ENCODE measurements at places on chromosomes 11 and 22.
A peak's percentile ranks its signal among the peaks of the same experiment; 100 is the strongest.

DNA sequence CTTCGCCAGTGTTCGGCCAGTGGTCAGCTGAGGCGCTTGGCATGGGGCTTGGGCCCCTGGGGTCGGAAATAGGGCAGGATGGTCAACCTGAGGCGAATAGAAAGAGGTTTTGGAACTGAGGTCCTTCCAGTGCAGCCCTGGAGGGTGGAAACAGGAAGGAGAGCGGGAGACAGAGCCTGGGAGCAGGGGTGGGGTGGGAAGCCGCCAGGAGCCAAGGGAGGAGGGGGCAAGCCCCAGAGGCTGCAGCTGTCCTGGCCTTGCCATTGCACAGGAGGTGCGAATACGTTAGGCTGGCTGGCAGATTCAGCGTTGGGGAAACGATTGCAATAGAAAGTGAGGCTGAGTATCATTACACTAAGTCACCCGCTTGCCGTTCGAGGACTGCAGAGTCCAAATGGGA, 13.9 kb upstream of the KCTD17 start:
- no peak for DNase-seq

- DNase-seq, result no peak
These were observed 772 bp downstream of the NAV2 start for GRCh38 chr11:19713196-19714021.

- peak; percentile 75 for DNase-seq
These were observed 4.5 kb upstream of the BCL9L start for GRCh38 chr11:118930094-118930712.

DNA sequence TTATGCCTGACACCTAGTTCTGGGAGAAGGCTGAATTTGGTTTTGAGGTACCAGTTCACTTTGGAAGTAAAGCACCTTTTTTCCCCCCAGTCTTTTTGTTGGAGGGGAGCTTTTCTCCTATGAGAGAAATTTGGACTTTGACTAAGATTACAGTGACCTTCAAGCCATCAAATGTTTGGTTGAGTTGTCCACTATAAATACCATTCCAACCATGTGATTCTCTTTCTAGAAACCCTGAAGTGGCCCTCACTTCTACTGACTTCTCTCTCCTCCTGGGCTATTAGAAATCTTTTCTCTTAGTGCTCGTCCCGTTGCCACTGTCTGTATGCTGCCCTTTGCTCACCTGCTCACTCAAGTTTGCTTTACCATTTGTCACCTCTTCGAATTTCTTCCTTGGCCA, 82.6 kb downstream of the TEAD1 start:
- DNase-seq, result no peak

DNA sequence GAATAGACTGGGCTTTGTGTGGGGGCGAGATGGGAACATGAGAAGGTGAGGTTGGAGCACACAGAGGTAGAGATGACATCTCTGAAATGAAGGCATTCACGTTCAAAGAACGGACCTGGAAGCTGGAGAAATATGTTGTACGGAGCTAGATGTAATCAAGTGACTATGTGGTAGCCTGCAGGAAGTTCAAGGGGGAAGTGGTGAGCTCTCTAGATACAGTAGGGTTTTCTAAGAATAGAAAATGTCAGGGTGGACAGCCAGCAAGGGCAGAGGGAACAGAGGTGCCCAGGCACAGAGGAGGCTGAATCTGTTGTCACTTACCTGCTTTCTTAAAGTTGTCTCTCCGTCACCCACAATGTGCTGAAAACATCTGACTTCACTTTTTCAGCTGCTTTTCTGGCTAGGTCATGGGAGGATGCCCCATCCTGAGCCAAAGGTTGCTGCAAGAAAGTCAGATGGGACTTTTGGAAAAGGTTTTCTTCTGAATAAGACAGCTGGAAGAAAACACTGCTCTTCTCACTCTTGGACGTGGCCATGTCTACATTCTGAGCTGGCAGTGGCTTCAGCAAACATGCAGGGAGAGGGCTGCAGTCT, 171.5 kb upstream of the B3GAT1 start:
- DNase-seq, result peak; percentile 24

- DNase-seq, result no peak
These were observed 32.6 kb upstream of the PICALM start for GRCh38 chr11:86101493-86101892.

- DNase-seq, result no peak
These were observed 29.1 kb upstream of the TXNRD2 start for GRCh38 chr22:19970479-19971275.

DNA sequence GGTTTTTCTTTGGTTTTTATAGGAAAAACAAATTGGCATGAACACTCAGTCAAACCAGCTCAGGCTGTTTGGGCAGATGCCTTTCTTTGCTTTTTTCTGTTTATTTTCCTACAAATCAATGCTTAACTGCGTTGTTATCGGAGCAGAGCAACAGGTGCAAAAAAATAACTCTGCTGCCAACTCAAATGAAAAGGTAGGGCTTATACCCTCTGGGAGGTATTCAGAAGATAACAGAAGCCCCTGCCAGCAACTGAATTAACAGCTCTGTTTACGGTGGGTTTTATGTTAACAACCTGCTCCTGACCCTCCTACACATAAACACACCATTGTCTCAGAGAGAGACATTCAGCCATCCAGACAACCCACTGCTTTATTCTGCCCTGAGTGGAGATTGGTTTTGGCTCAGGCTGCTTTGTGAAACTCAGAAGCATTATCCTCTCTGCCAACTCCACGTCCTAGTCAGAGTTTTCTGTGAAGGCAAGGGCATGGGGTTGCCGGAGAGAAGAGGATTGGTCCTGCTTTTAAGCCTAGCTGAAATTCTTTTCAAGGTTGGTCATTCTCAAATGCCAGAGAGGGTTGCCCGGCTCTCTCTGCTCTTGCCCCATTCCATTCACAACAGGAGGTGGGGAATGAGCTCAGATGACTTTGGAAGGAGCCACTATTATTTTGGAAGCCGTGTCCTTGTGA, 11.4 kb downstream of the EHF start:
- no peak for DNase-seq

DNA sequence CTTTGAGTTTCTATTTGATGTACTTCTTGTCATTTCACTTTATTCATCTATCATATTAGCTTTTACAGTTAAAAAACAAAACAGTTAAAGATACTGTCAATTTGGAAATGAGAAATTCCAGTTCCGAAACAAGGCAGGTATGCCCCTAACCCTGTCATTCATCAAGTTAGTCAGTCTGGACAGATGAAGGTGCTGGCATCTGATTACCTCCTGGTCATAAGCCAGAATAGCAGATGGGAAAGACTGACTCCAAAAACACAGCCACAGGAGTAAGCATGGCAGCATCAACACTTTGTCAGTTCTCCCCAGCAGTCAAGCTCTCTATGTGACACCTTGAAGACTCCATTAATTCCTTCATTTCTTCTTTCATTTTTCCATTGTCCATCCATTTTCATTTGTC, 4.3 kb downstream of the LRRC51 start:
- DNase-seq, result no peak

- DNase-seq, result no peak
These were observed 1.9 kb downstream of the NUMA1 start for GRCh38 chr11:72078477-72078876.

- no peak for DNase-seq
These were observed 921.3 kb downstream of the BRD1 start for GRCh38 chr22:48906216-48906835.

GRCh38 chr11:30285416-30286121, 37.3 kb upstream of the ARL14EP start:
- no peak for DNase-seq
